Left hindlimb (tissue), 1 donor: ENCODE measurements at places on chromosomes 7 and 10.

DNA sequence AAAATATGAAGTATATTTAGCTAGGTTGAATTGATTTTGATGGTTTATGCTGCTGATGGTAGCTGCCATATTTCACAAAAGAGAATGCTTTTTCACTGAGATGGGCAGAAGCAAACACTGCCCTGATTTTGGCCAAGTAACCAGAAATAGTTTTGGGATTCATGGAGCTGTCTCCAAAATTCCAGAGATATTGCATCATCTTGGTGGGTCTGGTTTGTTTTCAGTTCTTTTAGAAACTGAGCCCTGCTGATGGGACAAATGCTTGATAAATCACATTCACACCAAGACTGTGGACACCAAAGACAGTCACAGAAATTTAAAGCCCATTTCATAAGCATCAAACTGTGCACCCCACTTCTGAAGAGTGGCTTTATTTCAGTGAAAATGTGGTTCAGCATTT, 140.5 kb downstream of the BICC1 start:
- DNase-seq: no peak

DNA sequence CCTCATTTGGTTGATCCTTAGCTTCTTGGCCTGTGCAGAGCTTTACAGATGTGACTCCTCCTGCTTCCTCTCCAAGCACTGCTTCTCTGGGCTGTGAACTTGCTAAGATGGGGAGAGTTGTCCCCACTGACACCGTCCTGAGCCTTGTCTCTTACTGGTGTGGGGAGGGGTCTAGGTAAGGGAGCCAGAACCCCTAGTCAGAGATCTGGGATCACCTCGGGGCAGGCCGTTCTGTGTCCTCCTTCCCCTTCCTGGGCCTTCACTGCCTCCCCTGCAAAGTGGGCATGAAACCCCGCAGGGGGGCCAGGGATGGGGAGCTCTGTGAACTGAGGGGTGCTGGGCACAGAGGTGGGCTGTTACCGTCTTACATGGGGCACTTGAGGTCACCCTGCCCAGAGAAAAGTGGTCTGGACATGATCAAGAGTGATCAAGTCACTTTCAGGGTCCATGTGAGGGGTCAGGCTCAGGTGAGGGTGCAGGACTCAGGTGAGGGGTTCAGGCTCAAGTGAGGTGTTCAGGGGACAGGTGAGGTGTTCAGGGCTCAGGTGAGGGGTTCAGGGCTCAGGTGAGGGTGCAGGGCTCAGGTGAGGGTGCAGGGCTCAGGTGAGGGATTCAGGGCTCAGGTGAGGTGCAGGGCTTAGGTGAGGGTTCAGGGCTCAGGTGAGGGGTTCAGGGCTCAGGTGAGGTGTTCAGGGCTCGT, 86.2 kb downstream of the ADCY1 start:
- no peak for DNase-seq

DNA sequence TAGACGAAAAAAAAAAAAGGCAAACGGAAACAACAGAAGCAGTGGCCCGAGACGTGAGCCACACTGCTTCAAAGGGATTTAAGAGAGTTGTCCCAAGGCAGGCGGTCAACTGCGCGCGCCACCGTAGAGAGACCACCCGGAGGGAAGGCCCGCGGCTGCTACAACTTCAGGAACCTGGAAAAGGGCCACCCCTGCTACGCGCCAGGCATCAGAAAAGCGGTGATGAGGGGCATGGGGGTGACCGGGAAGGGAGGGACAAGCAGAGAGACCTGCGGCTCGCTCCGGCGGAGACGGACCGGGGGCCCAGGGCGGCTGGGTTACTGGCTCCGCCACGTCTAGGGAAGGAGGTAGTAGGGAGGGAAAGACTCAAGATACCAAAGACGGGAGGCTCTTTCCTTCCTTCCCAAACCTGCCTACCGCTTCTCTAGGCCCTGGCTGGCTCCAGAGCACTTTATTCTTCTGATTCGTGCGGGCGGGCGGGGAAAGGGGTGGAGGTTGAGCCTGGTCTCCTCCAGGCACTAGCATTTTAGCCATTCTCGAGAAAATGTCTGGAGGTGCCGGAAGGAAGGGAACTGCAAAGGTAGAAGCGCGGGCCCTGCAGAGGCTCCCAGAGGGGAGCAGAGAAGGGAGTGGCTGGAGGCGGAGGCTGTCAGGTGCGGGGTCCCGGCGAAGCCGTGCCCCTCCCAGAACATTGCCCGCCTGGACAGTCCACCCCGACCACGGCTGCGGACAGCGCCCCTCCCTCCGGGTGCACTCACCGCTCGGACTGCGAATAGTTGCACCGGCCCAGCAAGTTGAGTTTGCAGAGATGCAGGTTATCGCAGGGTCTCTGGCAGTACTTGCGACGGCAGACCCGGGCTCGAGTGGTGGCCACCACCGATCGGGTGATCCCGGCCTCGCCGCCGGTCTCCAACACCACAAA, 993 bp downstream of the ZC3HAV1 start:
- DNase-seq: peak; percentile 61

DNA sequence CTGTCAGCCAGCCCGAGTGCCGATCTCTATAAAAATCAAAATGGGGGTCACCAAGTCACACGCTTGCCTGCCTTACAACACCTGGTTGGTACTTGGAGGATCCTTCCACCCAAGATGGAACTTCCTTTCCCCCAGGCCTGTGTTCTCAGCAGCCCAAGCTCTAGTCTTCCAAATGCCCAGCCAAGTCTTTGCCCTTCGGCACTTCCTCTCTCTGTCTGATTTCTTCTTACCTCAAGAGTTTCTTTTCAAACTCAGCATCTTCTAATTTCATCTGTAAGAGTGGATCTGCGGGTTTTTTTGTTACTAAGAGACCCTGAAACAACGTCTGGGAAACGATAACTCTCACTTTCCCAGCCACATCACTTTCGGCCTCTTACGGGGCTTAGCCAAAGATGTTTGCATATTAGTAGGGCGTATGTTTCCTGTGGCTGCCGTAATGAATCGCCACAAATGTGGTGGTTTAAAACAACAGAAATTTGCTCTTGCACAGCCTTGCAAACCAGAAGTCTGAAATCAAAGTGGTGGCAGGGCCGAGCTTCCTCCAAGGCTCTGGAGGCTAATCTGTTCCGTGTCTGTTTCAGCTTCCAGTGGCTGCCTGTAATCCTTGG, 219.9 kb downstream of the TCF7L2 start:
- DNase-seq: no peak

GRCh38 chr10:21292763-21293517, 232.5 kb downstream of the SKIDA1 start:
- peak; percentile 84 for DNase-seq
